CD4-positive, alpha-beta T cell treated with Interleukin-4 for 1 hour (primary cell): ENCODE measurements at places on chromosomes 3 and 15.
A peak's percentile ranks its signal among the peaks of the same experiment; 100 is the strongest.

DNA sequence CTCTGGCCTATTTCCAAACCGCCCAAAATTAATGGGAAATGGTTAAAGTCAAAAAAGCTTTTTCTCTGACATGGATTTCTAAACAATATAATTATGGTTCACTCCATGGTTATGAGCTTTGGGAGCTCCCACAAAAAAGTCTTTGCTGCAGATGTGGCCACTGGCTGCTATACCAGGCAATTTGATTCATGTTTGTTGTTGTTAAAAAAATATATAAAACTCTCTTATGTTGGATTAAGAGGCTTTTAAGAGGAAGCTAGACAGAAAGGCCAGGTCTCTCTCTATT lies 258.6 kb downstream of the TIGIT start:
- no peak for DNase-seq

GRCh38 chr3:137332297-137332696 lies 374.5 kb downstream of the IL20RB start:
- DNase-seq, result no peak

DNA sequence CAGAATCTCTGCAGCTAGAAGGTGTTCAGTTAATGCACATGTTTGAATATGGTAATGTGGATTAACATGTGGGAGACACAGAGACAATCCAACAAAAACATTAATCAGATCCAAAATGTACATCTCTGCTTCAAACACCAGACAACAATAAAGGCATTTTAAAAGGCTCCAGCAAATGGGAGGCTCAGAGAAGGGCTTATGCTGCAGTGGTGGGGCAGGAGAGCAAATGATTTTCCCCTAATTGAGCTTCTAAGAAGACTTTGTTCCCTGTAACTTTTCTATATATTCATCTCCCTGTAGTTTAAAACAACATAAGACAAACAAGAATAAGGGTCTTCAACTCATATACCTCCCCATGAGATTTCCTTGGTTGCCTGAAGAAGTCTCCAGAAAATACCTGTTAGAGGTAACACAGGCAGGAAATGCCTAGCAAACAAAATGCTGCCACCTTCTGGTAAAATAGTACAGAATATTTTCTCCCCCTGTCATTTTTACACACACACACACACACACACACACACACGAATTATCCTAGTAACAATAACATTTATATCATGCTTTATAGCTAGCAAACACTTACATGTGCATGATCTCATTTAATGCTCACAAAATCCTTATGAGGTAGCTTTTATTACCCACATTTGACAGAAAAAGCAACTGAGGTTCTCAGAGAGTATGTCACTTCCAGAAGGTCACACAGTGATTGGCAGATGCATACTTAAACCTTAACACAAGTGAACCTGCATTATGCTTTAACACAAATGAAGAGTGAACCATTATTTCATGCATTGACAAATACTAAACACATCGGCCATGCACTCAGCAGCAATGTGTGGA lies 123.4 kb upstream of the MB21D2 start:
- DNase-seq, result no peak

DNA sequence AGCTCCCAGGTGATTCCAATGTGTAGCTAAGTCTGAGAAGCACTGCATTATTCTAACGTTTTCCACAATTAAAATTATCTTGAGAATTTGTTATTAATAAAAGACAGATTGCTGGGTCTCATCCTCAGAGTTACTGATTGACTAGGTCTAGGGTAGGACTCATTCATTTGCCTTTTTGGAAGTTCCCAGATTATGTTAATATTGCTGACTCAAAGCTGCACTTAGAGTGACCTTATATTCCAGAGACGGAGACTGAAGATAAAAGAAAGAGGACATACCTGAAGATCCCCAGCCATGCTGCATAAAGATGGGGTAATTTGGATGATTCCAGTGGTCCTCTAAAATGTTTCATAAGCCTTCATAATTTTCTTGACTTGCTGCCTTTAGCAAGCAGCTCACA lies 81.8 kb downstream of the PLSCR2 start:
- DNase-seq, result no peak

GRCh38 chr15:60883691-60884640 lies 345.1 kb downstream of the RORA start:
- no peak for DNase-seq

GRCh38 chr3:170323331-170323730 lies 34.2 kb upstream of the SKIL start:
- DNase-seq, result no peak

- no peak for DNase-seq
Measured at GRCh38 chr3:64109438-64109837, 86.1 kb upstream of the PSMD6 start.

GRCh38 chr3:114439284-114439683 lies 145.5 kb downstream of the TIGIT start:
- DNase-seq, result no peak

- no peak for DNase-seq
Measured at GRCh38 chr3:89527736-89528305, 420.4 kb downstream of the EPHA3 start.

- DNase-seq, result peak; percentile 26
Measured at GRCh38 chr15:34018021-34018645, 20.9 kb downstream of the AVEN start.

- DNase-seq, result no peak
Measured at GRCh38 chr3:171873580-171873979, 30.4 kb downstream of the TMEM212 start.

GRCh38 chr3:184227481-184227935 lies 1.9 kb upstream of the VWA5B2 start:
- DNase-seq, result peak; percentile 50

GRCh38 chr3:195764961-195765706 lies 44.4 kb downstream of the MUC20 start:
- no peak for DNase-seq

GRCh38 chr3:100463002-100463401 lies 29.4 kb upstream of the TMEM45A start:
- DNase-seq, result no peak

- no peak for DNase-seq
Measured at GRCh38 chr3:134579141-134579665, 71.6 kb downstream of the KY start.

DNA sequence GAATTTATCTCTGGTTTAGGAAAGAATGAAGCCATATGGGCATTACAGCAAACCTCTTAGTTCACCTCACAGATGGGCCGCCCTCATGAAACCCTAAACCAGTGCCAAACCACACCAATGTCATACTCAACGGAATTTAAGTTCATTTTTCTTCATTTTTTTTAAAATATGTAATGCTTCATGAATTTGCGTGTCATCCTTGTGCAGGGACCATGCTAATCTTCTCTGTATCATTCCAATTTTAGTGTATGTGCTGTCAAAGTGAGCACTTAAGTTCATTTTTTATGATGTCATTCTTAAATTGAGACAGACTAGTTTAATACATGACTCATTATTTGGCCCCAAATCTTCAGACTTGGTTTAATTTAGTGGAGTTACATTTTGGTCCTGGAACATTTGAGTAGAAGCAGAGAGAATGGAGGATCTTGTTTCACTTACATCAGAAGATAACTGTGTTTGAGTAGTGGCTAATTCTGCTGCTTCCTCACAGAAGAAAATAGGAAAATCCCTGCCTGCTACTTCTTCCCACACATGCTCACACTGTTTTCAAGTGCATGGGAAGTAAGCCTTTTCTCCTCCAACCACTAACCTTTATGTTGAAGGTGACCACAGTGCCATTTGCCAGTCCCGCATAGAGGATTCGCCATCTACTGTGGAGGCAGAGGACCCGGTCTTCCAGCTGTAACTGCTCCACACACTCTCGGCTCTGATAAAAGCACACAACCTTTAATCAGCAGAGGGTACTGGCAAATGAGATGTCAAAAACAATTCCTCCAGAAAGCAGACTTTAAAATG lies 63.3 kb downstream of the ZNF106 start:
- DNase-seq, result no peak

GRCh38 chr3:191901741-191902140 lies 440.8 kb downstream of the PYDC2 start:
- no peak for DNase-seq

- DNase-seq, result no peak
Measured at GRCh38 chr15:34188711-34189110, 21.2 kb downstream of the KATNBL1 start.

DNA sequence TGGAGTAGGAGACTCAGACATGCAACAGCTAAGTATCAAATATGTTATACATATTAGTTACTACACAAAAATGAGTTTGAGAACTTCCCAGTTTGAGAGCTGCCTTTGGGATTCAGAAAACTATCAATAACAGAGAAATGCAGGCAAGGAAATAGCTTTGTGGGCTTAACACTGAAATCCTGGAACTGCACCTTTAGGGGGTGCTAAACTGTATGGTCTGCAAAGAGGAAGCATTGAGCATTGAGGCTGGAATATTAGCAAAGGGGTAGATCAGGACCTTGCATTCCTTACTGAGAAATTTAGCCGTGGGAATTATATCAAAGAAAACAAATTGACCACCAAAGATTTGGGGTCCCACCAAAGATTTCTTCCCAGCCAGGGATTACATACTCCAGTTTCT lies 580.0 kb downstream of the ZNF385D start:
- DNase-seq, result no peak

- DNase-seq, result no peak
Measured at GRCh38 chr3:9122732-9123364, 126.6 kb downstream of the SRGAP3 start.

GRCh38 chr3:59890639-59891038 lies 840.8 kb upstream of the CFAP20DC start:
- DNase-seq, result no peak

DNA sequence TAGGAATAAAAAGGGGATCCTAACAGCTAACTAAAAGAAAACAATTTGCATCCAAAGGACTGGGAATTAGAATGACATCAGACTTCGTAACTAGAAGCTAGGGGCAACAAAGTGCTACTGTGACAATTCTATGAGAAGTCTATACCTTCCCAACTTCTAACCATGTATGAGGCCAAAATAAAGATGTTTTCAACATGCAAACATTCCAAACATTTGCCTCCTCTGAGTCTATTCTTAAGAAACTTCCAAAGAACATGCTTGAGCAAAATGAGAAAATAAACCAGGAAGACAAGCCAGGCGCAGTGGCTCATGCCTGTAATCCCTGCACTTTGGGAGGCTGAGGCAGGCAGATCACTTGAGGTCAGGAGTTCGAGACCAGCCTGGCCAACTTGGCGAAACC lies 13.1 kb upstream of the RNF7 start:
- DNase-seq, result no peak

DNA sequence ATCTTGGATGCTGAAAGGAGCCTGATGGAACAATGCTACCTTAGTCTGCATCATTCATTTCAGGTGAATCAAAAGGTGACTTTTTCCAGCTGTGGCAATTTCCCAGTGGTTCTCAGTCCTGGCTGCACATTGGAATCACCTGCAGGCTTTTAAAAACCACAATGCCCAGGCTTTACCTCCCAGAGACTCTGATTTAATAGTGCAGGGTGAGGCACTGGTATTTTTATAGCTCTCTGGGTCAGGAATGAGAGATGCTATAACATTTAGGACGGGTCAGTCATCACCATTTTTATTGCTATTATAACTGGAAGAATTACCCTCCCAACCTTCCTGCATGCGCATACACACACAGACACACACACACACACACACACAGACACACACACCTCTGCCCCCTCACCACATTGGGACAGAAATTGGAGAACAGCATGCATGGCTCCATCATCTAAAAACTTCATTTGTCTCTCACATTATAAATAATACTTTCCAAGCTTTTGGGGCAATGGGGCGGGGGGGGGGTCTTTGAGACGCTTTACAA lies 41.1 kb downstream of the LARP6 start:
- DNase-seq, result no peak

DNA sequence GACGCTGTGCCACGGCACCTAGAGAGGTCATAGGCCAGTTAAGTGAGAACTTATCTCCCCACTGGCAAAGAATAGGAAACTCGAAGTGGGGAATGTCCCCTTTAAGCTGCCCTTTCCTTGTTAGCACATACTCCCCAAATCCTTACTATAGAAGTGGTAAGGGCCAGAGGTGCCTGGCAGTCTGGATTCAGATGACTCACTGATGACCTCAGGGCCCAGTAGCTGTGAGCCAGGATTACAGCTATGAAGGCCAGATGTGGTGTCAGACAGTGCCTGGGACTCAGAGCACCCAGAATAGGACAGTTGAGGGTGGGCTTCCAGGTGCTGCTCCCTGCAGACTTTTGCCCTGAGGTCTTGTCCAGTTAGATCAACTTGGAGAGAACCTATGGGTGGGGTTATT lies 37.7 kb downstream of the PDIA5 start:
- DNase-seq, result no peak

- DNase-seq, result peak; percentile 62
Measured at GRCh38 chr3:187986514-187986934, 167.4 kb upstream of the LPP start.

GRCh38 chr3:194086388-194087075 lies 49.4 kb upstream of the HES1 start:
- DNase-seq, result no peak

GRCh38 chr3:122074621-122075265 lies 19.6 kb downstream of the CD86 start:
- peak; percentile 63 for DNase-seq
